H1 (cell line): ENCODE measurements at places on chromosomes 4 and X. TPM values are rescaled to one million over a fixed set of nuclear protein-coding genes. Genes with fewer than 3 reads are reported as not detected.

- no peak overlapping the region for H3K27ac ChIP-seq
- no peak for DNase-seq
Observed at GRCh38 chr4:122788935-122789334, 37.7 kb upstream of the FGF2 start.

- H3K4me3 ChIP-seq, result no peak overlapping the region
- no peaks in the 10 kb centered on the region for H3K27me3 ChIP-seq
- H3K4me1 ChIP-seq, result no peaks in the 10 kb centered on the region
- DNase-seq, result no peak
- H3K27ac ChIP-seq, result no peak overlapping the region
Observed at GRCh38 chr4:96193061-96193460, 353.2 kb downstream of the PDHA2 start.

- DNase-seq, result no peak
- H3K36me3 ChIP-seq, result no peaks in the 10 kb centered on the region
- no peaks in the 10 kb centered on the region for H3K4me1 ChIP-seq
- H3K27me3 ChIP-seq, result no peaks in the 10 kb centered on the region
- H3K4me3 ChIP-seq, result no peak overlapping the region
Observed at GRCh38 chr4:188300385-188300784, 161.1 kb downstream of the TRIML1 start.

DNA sequence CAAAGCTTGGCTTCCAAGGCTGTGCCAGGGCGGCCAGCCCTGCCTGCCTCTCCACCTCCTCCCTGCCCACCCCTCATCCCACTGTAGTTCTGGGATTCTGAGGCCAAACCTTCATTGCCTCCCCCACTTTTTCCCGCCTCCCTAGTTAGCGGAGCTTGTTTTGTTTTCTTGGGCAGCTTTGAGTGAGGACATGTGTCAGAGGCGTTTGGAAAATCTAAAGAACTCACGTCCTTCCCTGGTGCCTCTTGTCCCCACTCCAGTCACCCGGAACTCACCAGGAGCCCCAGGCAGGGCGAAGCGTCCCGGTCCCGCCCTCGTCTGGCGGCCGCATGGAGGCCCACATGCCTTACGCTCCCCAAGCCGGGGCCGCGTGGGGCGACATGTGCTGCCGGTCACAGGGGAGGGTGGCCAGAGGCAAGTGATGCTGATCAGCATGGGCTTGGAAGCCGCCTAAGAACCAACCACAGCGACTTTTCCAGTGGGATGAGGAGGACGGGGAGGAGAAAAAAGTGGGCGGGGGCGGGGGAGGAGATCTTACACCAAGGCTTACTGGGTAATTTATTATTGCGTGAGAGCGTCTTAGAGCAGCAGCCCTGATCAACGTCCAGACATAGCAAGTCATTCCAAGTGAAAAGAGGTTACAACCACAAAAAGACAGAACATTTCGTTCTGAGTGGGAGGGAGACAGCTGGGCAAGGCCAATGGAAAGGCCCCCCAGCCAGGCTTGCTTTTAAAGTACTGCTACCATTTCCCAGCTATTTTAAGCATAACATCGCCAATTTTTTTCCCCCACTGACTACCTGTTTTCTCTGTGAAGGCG, 48.5 kb downstream of the PRPS1 start:
- no peaks in the 10 kb centered on the region for H3K36me3 ChIP-seq
- H3K4me3 ChIP-seq, result no peak overlapping the region
- H3K27me3 ChIP-seq, result no peaks in the 10 kb centered on the region
- no peaks in the 10 kb centered on the region for H3K4me1 ChIP-seq

DNA sequence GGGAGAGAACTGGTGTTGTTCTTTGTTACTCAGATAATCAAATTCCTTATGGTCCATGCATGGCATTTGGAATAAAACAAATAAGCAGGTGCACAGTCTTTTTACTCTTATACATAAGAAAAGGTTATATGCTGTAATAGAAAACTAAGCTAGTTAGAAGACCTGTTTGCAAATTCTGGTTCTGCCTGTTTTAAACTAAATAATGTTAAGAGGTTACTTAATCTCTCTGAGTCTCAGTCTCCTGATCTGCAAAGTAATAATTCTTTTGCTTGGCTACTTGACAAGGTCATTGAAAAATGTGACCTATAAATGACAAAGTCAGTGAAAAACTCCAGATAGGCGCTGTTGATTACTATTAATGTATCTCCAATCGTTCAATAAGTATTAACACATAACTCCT, 42.5 kb upstream of the ANXA3 start:
- no peak overlapping the region for H3K27ac ChIP-seq
- DNase-seq, result no peak
- H3K4me3 ChIP-seq, result no peak overlapping the region
- no peaks in the 10 kb centered on the region for H3K27me3 ChIP-seq
- H3K36me3 ChIP-seq, result peaks cover 43% of the 10 kb centered on the region

Gene PAGE5
- not detected in 2 replicates for total RNA-seq

- no peak within 1 kb of the TSS for H3K27ac ChIP-seq
- H3K27me3 ChIP-seq, result peaks cover 52% of the 10 kb centered on the region
- DNase-seq, result peak; percentile 55
Observed at GRCh38 chrX:11665168-11666111, at the start of gene ARHGAP6. Gene ARHGAP6, minus strand, starts transcription at chrX:11665920. Its CDS starts 1,092 bp downstream, at chrX:11664828.

DNA sequence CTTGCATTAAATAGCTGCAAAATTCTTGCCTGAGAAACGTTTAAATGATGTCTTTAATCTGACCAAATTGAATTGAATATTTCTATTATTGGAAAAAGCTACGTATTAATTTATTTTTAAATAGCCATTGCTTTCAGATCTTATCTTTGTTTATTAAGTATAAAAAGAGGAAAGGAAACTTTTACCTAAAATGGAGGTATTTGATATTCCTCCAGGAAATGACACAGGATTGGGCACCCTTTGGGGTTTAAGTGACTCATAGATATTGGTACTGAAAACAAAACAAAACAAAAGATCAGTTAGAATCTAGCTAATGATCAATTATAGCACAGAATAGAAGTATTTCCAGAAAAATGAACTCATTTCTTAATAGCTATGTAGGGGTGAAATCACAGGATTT, 34.1 kb downstream of the PLS3 start:
- no peaks in the 10 kb centered on the region for H3K27me3 ChIP-seq
- H3K36me3 ChIP-seq, result no peaks in the 10 kb centered on the region

GRCh38 chr4:47536966-47537365, 51.9 kb downstream of the ATP10D start:
- H3K36me3 ChIP-seq, result no peaks in the 10 kb centered on the region
- H3K4me3 ChIP-seq, result no peak overlapping the region
- no peak overlapping the region for H3K27ac ChIP-seq
- DNase-seq, result no peak

DNA sequence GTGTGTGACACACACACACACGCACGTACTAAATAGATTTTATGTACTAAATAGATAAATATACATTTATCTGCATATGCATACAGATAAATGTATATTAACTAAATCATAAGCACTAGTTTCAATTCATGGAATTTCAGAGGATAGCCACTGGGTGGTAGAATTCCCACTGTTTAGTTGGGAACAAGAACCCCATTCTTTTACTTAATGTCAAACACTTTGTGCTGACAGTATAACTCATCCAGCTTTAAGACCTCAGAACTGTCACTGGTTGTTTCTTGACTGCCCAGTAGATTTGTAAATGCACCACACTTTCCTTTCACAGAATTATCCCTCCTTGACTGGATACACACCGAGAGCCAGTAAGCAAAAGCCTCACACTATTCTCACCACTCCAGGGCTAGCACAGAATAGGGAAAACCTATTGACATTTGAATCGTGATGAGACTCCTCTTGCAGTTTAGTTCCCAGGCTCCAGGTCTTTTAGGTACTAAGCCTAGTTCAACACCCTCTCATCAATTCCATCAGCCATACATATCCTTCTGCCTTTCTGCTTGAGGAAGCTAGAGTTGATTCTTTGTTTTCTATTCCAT, 32.4 kb downstream of the PPARGC1A start:
- H3K27me3 ChIP-seq, result no peaks in the 10 kb centered on the region
- H3K4me3 ChIP-seq, result no peak overlapping the region
- no peaks in the 10 kb centered on the region for H3K4me1 ChIP-seq
- H3K27ac ChIP-seq, result no peak overlapping the region
- DNase-seq, result no peak
- H3K36me3 ChIP-seq, result no peaks in the 10 kb centered on the region

GRCh38 chr4:126051689-126052424, 737.1 kb downstream of the FAT4 start:
- H3K4me3 ChIP-seq, result no peak overlapping the region
- DNase-seq, result no peak
- H3K27ac ChIP-seq, result no peak overlapping the region
- H3K4me1 ChIP-seq, result no peaks in the 10 kb centered on the region
- no peaks in the 10 kb centered on the region for H3K36me3 ChIP-seq
- no peaks in the 10 kb centered on the region for H3K27me3 ChIP-seq

DNA sequence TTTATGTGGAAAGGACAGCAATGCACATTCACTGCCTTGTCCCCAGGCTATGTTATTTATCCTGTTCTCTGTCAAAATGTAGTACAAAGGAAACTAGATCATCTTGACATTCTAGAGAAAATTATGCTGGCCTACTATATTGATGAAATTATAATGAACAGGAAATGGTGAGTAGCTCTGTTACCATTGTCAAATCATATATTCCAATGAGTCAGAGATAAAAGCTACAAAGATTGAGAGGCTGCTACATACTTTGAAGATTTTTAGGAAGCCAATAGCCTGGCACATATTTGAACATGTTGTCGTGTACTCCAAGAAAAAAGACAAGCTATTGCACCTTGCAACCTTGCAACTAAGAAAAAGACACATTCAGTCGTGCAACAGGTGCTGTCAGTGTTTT, 52.7 kb upstream of the TET2 start:
- H3K36me3 ChIP-seq, result no peaks in the 10 kb centered on the region
- no peaks in the 10 kb centered on the region for H3K4me1 ChIP-seq
- DNase-seq, result no peak

GRCh38 chrX:55005256-55005655, 5.1 kb downstream of the APEX2 start:
- no peaks in the 10 kb centered on the region; the same call in 1 of the 2 replicates for H3K36me3 ChIP-seq
- no peak overlapping the region for H3K27ac ChIP-seq
- no peak overlapping the region for H3K4me3 ChIP-seq
- no peaks in the 10 kb centered on the region for H3K4me1 ChIP-seq

GRCh38 chr4:73725985-73726384, 14.4 kb upstream of the CXCL8 start:
- H3K4me1 ChIP-seq, result no peaks in the 10 kb centered on the region
- no peaks in the 10 kb centered on the region for H3K27me3 ChIP-seq
- H3K27ac ChIP-seq, result no peak overlapping the region
- no peaks in the 10 kb centered on the region for H3K36me3 ChIP-seq
